ENCODE measurements at places on chromosomes 1 and 21.
A peak's percentile ranks its signal among the peaks of the same experiment; 100 is the strongest.

GRCh38 chr1:206748348-206749030 is 22.1 kb upstream of the IL19 start:
- DNase-seq: no peak

DNA sequence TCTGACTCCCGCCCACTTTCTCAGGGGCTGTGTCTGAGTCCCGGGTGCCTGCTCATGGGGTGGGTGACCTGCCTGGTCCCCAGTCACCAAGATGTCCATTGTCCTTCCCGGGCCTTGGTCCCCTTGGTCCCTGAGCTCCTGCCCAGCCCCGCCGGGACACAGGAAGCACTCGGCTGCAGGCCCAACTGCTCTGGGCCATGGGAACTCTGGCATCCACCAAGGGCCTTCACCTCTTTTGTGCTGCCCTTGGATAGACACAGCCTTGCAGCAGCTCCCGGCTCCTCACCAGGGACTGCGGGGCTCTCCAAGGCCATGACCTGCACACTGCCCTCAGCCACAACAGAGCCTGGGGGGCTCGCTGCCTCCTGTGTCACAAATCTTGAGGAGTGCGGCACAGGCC is 22.1 kb upstream of the MX1 start:
- no peak for DNase-seq

DNA sequence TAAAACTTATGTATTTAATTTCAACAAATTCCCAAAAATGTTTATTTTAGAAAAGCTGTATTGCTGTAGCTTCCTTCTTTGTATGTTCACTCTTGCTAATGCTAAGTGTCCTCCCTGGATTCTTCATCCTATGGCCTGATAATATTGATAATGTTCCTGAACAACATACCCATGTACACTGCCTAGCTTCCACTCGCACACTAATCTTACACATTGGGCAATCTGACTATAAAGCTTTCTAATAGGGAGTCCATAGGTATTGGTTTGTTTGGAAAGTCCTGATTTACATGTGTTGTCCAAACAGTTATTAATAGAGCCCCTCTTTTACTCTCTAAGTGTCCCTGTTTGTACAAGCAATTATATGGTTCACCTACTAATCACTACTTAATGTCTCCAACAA is 783 bp downstream of the F13B start:
- DNase-seq: no peak

- no peak for DNase-seq
These were observed 336.9 kb upstream of the NFIA start for GRCh38 chr1:60745484-60745883.

GRCh38 chr1:207423560-207424292 is 30.4 kb upstream of the CR2 start:
- no peak for DNase-seq

DNA sequence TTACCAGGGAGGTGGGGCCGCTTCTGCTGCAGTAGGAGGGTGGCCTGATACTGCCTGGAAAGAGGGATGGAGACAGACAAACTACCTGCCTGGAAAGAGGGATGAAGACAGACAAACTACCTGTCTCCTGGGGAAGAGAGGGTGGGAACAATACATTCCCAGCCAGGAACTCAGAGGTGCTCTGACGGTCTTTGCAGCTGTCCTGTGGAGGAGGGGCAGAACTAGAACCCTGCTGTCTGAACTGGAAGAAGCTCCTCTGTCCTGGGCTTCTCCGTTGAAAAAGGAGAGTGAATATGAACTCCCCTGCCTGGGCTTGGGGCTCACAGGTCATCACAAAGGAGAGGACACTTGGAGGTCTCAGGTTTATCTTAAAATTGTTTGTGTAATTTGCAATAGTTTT is 40.3 kb upstream of the ETV3 start:
- no peak for DNase-seq

GRCh38 chr1:41700581-41700980 is 216.1 kb upstream of the EDN2 start:
- DNase-seq: no peak

DNA sequence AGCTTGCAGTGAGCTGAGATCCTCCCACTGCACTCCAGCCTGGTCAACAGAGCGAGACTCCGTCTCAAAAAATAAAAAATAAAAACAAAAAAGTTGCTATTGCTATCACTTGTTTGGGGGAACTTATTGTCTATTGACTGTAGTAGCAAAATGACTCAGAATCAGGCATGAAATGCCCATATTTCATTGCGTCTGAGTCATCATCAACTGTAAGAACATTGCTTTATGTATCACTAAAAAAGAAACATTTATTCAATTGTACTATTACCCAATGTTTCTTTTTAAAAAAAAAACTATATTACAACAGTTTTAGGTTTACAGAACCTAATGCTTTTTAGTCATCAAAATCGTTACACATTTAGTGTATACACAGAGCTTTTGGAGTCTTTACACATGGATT is 91.0 kb upstream of the FMN2 start:
- DNase-seq: no peak

GRCh38 chr1:21626921-21627339 is 42.2 kb downstream of the RAP1GAP start:
- no peak for DNase-seq

DNA sequence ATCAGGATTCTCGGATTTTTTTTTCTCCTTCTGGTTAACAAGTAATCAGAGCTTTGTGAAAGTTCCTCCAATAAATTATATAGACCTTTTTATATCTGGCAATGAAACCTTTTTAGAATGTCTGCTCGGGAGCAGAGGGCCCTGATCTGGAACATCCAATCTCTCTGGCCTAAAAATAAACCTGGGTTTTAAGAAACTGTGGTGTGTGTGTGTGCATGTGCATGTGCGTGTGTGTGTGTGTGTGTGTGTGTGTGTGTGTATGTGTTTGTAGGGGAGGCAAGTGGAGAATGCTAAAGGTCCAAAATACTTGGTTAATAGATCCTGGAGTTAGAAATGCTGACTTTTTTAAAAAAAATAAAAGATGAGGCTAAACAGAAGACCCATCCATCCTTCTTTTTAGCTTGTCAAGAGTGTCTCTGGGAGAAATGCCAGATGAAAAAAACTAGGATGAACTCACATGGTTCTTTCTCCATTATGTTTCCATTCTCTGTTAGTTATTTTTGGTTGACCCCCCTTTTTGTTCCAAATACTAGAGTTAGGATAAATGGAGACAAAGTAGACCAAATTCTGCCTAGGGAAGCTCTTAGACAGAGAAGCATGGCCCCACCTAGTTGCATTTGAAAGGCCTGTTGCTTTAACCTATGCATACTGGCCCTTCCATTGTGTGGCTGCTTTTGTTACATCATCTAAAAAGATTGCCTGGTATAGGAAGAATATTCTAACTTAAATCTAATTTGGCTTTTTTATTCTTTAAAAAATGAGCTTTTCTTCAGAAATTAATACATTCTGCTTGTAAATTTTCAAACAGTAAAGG is 175.9 kb downstream of the PAPPA2 start:
- no peak for DNase-seq

DNA sequence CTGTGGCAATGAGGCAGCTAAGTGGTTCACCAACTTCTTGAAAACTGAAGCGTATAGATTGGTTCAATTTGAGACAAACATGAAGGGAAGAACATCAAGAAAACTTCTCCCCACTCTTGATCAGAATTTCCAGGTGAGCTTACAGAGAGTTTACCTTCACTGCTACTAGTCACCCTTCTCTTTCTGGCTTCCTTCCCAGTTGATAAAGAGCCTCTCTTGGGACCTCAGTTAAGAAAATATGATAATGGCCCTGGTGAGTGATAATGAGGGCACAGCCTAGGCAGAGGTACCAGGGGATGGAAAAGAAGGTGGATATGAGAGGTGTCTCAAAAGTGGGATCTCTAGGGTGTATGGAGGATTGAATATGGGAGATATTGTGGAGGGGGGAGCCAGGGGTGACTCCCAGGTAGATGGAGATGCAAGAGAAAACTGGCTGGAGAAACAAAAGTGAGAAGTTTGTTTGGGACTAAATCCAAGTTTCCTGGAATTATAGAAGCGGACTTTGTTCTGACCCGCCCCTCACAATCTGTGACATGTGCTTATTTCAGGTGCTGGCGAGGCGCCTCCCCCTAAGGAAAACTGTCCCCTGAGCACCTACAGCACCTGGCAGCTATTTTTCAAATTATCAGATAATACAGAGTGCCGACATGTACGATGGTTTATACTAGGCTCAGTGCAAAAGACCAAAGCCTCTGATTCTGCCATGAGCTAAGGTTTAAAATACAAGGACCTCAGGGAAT is 13.7 kb downstream of the MTARC2 start:
- DNase-seq: no peak

DNA sequence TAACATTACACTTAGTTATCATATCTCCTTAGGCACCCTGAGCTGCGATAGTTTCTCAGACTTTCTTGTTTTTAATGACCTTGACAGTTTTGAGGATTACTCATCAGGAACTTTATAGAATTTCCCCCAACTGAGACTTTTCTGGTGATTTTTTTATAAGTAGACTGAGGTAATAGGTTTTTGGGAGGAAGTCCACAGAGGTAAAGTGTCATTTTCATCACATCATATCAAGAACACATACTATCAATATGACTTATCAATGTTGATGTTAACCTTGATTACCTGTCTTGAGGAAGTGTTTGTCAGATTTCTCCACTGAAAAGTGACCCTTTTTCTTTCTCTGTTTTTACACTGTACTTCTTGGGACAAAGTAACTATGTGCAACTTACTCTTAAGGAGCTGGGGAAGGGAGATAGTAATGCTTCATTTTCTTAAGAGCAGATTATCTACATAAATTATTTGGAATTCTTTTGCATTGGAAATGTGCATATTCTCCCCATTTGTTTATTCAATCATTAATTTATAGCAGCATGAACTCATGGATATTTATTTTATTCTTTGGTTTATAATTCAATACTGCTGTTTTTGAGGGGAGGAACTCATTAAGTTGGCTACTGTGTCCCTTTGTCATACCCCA is 72.8 kb upstream of the HSD17B7 start:
- DNase-seq: no peak

- DNase-seq: no peak
These were observed 28.5 kb downstream of the KCND3 start for GRCh38 chr1:111961016-111961415.

GRCh38 chr1:246333855-246334254 is 173.2 kb downstream of the SMYD3 start:
- DNase-seq: no peak

- no peak for DNase-seq
These were observed 110.1 kb upstream of the ATP1A1 start for GRCh38 chr1:116262995-116263385.

GRCh38 chr1:162369571-162369970 is 7.1 kb downstream of the SPATA46 start:
- DNase-seq: no peak

DNA sequence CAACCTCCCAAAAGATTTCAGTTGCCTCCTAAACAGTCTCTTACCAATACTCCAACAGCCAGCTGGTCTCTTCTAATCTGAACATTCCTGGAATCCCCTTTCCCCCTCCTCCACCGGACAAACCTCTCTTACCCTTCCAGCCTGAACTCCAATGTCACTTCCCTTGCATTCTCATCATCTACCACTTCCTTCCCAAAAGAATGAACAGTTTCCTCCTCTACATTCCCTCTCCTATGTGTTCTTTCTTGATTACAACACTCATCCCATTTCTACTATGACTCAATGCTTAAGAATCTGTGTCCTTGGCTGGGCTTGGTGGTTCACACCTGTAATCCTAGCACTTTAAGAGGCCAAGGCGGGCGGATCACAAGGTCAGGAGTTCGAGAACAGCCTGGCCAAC is 417.1 kb downstream of the SETD4 start:
- no peak for DNase-seq

DNA sequence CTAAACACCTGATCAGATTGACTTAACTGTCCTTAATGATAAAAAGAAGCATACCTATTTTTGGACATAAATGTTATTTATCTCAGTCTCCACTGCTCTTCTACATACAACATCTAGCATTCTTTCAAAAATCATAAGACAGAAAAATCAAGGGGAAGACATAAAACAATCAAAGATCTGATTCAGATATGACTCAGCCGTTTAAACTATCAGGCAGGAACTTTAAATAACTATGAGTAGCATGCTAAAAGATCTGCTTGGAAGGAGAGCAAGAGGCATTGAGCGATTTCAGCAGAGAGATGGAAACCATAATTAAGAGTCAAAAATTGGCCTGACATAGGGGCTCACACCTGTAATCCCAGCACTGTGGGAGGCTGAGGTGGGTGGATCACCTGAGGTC is 27.2 kb upstream of the SLC22A15 start:
- no peak for DNase-seq

DNA sequence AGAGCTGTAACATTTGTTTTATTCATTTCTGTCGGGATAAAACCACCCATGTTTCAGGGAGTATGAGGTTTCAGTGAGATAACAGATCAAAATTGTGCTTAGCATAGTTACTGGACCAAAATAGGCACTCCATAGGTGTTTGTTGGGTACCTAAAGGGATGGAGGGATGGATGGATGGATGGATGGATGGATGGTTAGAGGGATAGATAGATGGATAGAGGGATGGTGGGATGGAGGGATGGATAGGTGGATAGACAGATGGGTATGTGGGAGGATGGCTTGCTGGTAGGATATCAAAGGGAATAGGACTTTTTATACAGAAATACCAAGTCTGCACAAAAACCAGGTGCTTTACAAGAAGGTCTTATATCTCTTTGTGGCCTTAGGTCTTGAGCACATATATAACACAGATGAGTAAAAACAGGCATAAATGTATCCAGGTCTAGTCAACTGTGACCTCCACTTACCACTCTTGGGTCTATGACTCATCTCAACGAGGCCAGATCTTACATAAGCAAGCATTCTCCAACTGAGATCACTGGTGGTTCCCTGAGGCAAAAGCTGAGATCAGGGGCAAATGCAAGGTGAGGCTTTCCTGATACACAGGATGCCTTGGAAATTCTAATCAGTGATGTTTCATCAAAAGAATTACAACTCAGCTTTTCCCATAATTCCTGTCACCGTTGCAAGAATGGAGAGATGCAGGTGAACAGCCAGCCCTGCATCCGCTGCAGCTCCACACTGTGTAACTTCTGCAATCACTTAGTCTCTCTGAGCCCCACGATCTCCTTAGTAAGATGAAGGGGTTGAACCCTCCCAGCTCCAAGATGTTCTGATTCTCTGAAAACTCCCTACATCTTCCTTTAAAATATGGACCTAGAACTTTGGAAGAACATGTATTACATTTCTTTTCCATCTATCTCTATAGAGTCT is 32.0 kb downstream of the PTAFR start:
- no peak for DNase-seq

- DNase-seq: no peak
These were observed 54.5 kb downstream of the ATP1B1 start for GRCh38 chr1:169160845-169161495.

- DNase-seq: no peak
These were observed 139.2 kb downstream of the TM2D1 start for GRCh38 chr1:61585714-61586113.

- peak; percentile 64 for DNase-seq
These were observed 60.3 kb upstream of the CSF3R start for GRCh38 chr1:36542962-36543515.

- no peak for DNase-seq
These were observed 23.0 kb downstream of the LRRC8B start for GRCh38 chr1:89547563-89548116.

GRCh38 chr1:53680868-53681267 is 58.1 kb downstream of the GLIS1 start:
- DNase-seq: no peak

GRCh38 chr1:118479351-118479750 is 294.3 kb upstream of the SPAG17 start:
- DNase-seq: no peak

GRCh38 chr1:223709598-223709997 is 2.7 kb upstream of the CAPN2 start:
- DNase-seq: no peak

All from NCI-H510A treated with DMSO at 0.1 percent for 48 hours (cell line).